ENCODE measurements at places on chromosomes 11 and 22.
A peak's percentile ranks its signal among the peaks of the same experiment; 100 is the strongest.

DNA sequence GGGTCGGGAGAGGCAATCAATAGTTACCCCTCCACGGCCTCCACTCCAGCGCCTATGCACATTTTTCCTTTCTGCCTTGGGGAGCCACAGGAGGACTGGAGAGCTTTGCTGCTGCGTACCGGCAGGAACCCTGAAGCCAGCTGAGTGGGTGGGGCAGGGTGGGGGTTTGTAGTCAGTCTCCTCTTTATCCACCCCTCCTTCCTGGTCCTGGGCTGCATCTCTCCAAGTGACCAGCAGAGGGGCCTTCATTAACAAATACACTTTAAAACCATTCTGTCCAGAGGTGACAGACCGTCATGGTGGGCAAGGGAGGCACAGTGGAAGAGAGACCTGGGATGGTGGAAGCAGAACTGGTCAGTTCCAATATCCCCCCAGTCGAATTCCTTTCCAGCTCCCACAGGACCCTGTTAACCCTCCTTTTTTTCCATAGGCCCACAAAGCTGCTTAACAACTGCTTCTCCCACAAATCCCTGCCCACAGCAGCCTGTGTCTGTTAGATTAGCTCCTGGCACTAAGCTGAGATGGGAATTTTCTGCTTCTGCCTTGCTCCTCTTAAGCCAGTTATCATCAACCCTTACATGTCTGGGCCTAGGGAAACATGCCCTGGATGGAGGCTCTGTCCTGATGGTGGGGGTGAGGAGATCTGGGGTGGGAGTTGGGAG lies 3.9 kb upstream of the ABCG4 start:
- DNase-seq = peak; percentile 86

- DNase-seq = no peak
These were observed 23.2 kb downstream of the SMIM38 start for GRCh38 chr11:69178819-69179482.

- DNase-seq = no peak
These were observed 744 bp downstream of the PACSIN3 start for GRCh38 chr11:47185305-47186075.

DNA sequence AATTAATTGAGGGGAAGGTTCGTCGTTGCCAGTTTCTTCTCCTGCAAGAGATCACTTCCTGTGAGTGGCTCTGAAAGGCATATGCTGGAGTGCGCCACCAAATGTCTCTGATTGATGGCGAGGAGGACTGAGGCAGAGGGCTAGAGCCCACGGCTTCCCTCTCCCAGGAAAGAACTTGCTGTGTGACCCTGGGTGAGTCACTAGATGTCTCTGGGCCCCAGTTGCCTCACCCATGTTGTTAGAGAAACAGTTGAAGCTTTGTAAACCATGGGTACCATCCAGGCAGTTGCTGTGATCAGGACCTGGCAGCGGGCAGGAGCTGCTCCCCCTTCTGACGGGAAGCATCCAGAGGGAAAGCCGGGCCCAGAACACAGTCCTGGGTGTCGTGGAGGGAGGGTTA lies 3.2 kb downstream of the ABCG4 start:
- DNase-seq = no peak

DNA sequence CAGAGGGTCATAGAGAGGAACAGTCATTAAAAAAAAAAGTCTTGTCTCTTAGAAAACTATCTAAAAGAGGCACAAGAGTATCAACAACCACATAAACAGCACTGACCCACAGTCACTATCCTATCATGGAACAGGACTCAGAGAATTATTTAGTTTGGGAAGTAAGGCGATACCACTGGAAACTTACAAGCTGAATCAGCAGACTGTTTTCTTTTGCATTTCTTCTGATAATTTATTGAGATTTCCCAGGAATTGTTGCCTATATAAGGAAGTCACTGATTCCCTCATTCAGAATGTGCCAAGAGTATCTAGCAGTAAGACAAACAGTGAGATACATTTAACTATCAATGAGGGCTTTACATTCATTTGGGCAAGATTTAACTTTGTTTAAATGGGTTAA lies 304.1 kb downstream of the GUCY1A2 start:
- DNase-seq = no peak

GRCh38 chr22:45335021-45335818 lies 25.5 kb downstream of the FAM118A start:
- DNase-seq = peak; percentile 24

DNA sequence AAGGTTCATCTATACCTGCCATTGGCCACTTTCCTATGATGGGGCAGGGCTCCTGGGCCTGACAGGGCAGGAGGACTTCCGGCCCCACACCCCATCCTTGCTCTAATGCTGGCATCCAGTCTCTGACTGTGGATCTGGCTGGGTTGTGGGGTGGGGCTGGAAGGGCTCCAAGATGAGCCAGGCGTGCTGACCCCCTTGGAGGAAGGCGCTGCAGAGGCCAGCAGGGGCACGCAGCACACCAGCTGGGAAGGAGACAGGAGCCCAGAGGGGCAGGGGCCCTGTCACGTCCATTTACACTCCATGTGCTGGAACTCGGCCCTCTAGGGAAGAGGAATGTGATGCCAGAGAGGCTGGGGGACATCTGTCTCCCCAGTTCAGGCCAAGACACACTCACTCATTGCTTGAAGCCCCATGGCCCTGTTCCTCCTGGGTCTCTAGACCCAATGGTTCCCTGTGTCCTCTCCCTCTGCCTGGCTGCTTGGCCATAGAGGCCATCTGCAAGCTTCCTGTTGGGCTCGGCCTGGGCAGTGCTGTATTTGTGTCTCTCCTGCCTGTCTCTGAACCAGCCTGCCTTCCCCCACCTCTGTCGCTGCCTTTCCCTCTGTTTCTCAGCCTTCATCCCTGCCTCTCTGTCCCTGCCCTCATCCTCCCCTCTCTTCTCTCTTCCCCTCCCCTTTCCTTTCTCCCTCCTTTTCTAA lies 67.5 kb upstream of the NECTIN1 start:
- no peak for DNase-seq

DNA sequence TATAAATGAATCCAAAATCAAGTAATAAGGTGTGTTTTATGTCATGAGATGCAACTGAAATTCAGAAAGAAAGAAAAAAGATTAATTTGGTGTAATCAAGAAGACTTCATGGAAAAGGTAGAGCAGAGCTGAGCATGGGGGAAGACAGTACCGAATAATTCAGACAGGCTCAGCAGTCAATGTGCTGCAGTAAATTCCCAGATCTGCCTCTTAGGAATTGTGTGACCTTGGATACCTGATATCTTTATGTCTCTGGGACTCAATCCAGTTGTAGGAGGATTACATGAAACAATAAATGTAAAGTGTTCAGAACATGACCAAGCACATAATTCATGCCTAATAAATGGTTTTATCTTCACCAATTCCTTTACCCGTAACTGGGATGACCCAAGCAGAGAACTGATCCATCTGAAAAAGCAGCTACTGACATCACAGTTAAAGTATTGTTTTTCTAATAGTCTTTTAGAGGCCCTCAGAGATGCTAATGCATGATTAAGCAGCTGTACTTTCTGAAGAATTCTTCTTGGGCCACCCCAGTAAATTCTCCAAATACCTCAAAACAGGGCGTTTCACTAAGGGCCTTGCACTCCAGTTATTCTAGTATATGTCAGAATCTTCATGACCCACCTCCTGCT lies 7.8 kb downstream of the MS4A12 start:
- DNase-seq = no peak

DNA sequence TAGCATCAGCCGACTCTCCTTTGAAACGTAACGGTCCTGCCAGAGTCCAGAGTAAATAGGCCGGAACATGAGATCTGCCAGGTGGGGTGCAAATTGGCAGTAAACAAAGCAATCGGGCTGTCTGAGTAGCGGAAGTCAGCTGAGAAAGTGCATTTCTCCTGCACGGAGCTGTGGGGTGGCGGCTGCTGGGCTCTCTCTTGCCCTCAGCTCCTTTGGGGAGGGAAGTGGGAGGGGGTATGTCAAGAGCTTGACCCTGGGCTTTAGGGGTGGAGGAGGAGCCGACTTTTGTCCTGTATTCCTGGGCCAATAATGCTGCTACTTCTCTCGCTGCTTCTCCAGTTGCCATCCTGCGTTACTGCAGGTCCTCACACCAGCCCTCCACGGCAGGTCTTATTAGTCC lies 11.6 kb downstream of the GRIK4 start:
- no peak for DNase-seq

- no peak for DNase-seq
These were observed 31.8 kb upstream of the HSPA8 start for GRCh38 chr11:123093739-123094138.

GRCh38 chr11:129223260-129223659 lies 31.1 kb upstream of the ARHGAP32 start:
- DNase-seq = no peak

GRCh38 chr22:39985383-39986035 lies 9.2 kb upstream of the FAM83F start:
- no peak for DNase-seq

GRCh38 chr11:10688401-10688800 lies 5.2 kb downstream of the IRAG1 start:
- DNase-seq = no peak

DNA sequence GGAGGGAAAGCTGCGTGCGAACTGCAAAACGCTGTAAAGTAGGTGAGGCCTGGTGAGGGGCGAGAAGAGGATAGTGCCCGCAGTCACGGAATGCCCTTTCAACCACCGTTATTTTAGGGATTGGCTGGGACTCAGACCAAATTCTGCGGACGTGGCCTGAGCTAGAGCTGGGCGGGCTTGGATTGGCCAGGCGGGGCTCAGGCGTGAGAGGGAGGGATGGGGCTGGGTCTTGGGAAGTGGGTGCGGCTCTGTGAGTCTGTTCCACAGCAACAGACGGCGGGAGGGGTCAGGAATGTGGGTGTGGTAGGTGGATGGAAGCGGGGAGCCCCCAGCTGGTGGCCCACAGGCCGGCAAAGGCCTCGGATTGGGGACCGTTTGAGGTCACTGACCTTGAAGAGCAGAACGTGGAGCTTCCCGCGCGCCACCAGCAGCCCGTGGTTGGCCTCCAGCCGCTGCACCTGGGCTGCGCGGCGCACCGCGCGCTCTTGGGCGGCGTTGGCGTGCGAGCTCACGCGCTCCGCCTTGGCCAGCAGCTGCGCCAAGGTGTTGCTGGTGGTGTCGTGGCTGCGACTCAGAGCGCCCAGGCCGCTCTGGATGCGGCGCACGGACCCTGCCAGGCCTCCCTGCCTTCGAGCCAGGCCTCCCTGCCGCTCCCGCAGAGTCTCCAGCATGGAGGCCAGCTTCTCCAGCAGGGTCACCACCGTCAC lies 444 bp downstream of the CAVIN3 start:
- peak; percentile 97 for DNase-seq

- DNase-seq = peak; percentile 56
These were observed 15.5 kb upstream of the RASD2 start for GRCh38 chr22:35524966-35525686.

DNA sequence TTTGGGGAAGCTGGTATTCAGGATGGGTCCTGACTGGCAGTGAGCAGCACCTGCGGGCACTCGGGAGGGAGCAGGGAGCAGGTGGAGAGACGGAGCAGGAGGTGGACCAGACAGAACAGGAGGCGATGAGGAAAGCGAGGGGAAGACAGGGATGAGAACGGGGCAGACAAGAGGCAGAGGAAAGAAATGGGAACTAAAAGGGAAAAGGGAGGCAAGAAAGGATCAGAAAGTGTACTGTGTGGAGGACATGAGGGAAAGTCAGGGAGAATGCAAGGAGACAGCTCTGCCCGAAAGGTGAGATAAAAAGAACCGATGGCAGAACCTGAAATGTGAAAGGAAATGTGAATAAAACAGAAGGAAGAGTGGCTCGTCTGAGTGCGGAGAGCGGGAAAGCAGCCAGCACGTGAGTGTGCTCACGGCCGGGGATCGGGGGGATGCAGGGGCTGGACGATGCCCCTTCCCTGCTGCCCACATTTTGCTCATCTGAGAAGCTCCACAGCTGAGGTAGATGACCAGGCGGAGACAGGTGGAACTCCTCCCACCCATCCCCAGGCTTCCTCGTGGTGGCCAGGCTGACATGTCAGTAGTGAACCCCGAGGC lies 494.4 kb upstream of the B3GAT1 start:
- no peak for DNase-seq

GRCh38 chr22:17875631-17876030 lies 101.4 kb upstream of the BID start:
- no peak for DNase-seq

- no peak for DNase-seq
These were observed 106.6 kb downstream of the EMSY start for GRCh38 chr11:76551400-76551799.

- no peak for DNase-seq
These were observed 30.9 kb downstream of the CSNK2A3 start for GRCh38 chr11:11322101-11322500.

- no peak for DNase-seq
These were observed 604.7 kb downstream of the TBC1D22A start for GRCh38 chr22:47367107-47367690.

GRCh38 chr11:78244080-78244479 lies 55.4 kb downstream of the USP35 start:
- DNase-seq = no peak

GRCh38 chr22:43088984-43089717 lies at the start of gene TTLL1:
Gene TTLL1, minus strand, starts transcription at chr22:43089391. Its CDS starts 13,805 bp downstream, at chr22:43075586.
- peak; percentile 97 for DNase-seq

DNA sequence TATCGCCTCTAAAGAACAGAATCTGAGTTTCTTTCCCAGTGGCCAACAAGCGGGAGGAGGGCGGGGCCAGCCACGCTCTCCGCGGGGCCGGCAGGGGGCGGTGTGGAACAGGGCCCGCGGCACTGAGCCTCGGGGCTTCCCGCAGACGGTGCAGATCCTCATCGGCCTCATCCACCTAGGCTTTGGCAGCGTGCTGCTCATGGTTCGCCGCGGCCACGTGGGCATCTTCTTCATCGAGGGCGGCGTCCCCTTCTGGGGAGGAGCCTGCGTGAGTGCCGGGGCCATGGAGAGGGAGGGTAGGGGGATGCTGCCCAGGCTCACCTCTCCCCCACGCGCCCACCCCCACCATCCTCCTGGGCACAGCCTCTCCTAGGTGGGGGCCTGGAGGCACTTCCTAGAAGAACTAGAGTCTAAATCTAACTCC lies 10.7 kb downstream of the MS4A15 start:
- peak; percentile 46 for DNase-seq

DNA sequence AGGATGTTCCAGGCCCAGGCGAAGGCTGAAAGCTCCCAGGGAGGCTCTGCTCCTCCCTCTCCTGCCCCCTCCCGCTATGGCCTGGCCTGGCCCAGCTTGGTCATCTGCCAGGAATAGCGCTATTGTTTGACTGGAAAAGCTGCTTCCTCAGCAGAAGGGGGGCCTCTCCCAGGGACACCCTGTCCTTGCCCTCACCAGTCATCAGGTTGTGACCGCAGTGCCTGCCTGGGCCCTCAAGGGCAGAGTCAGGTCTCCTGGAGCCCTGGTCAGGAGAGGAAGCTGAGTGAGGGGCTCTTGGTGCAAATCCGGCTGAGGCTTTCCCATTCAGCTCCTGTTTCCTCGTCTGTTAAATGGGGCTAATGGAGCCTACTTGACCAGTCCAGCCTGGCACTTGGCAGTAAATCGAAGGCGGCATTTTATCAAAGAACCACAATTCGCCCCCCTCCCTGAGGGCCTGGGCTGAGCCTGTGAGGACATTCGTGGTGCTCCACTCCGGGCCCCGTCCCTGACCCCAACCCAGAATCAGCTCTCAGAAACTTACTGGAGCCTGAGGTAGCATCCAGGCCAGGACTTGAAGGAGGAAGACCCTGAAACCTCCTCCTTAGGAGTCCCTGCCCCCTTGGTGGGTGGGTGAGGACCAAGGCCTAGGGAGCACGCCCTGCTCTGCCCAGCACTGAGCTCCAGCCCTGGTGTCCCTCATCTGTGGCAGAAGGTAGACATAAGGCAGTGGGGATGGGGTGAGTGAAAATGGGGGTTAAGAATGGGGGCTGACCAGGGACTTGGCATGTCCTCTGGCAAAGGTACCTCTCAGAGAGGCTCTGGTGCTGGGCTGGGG lies 2.0 kb upstream of the CASTOR1 start:
- peak; percentile 58 for DNase-seq

- DNase-seq = peak; percentile 90
These were observed at the start of gene PTPMT1 for GRCh38 chr11:47565340-47566148. Gene PTPMT1, plus strand, starts transcription at chr11:47565599. Its CDS starts 24 bp downstream, at chr11:47565623.

Data from GM03348 (cell line).